Natural killer cell (primary cell): ENCODE measurements at places on chromosomes 5 and 9. TPM values are rescaled to one million over a fixed set of nuclear protein-coding genes. Genes with fewer than 3 reads are reported as not detected.

Gene ORM2
- not detected for total RNA-seq

GRCh38 chr9:120934281-120934680, 7.7 kb upstream of the TRAF1 start:
- H3K4me1 ChIP-seq, result peaks cover 68% of the 10 kb centered on the region
- H3K27ac ChIP-seq, result no peak overlapping the region
- DNase-seq, result no peak
- H3K27me3 ChIP-seq, result no peaks in the 10 kb centered on the region
- H3K4me3 ChIP-seq, result no peak overlapping the region

Gene SPATA31D4
- not detected for total RNA-seq

Gene FOXD4L4
- total RNA-seq, result not detected

- peaks cover 17% of the 10 kb centered on the region for H3K4me1 ChIP-seq
- peak; percentile 41 for DNase-seq
- H3K36me3 ChIP-seq, result peaks cover 9% of the 10 kb centered on the region
- no peaks in the 10 kb centered on the region for H3K27me3 ChIP-seq
- peak overlapping the region; percentile 48 for H3K27ac ChIP-seq
These were observed 30.9 kb downstream of the GALNT10 start for GRCh38 chr5:154221371-154221896.

DNA sequence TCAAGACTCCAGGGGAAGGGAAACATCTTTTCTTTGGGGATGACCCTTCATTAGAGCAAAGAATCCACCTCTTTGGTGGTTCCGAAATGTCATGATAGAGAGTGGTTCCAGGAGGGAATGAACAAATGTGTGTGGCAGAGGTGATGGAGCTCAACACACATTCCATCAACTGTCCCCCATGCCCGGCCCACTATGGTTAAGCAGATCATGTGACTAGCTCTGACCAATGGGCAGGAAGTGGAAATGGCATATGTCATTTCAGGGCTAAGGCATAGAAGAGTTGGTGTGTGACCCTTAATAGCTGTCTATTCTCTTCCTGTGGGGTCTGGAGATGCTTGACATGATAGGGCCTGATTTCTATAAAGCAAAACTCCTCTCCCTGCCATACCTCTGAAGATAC, 194.6 kb downstream of the GAS1 start:
- no peak overlapping the region for H3K4me3 ChIP-seq
- H3K27me3 ChIP-seq, result no peaks in the 10 kb centered on the region
- no peaks in the 10 kb centered on the region for H3K36me3 ChIP-seq
- H3K4me1 ChIP-seq, result no peaks in the 10 kb centered on the region
- H3K27ac ChIP-seq, result no peak overlapping the region

- no peak overlapping the region for H3K27ac ChIP-seq
- no peaks in the 10 kb centered on the region for H3K4me1 ChIP-seq
- DNase-seq, result no peak
- H3K27me3 ChIP-seq, result no peaks in the 10 kb centered on the region
- no peaks in the 10 kb centered on the region for H3K36me3 ChIP-seq
These were observed 221.7 kb downstream of the FGF10 start for GRCh38 chr5:44167540-44167939.

Gene MLANA
- not detected for total RNA-seq

Gene ROPN1L
- 5.2 TPM for total RNA-seq

Gene PFN3
- total RNA-seq, result not detected

Gene TRPM6
- 0.36 TPM for total RNA-seq

Gene FAM163B
- not detected for total RNA-seq

- no peak for DNase-seq
- no peak overlapping the region for H3K4me3 ChIP-seq
- H3K4me1 ChIP-seq, result no peaks in the 10 kb centered on the region
- no peak overlapping the region for H3K27ac ChIP-seq
These were observed 158.7 kb downstream of the NMUR2 start for GRCh38 chr5:152246401-152246800.
